Stimulated activated CD4-positive, alpha-beta T cell treated with anti-CD3 and anti-CD28 coated beads, Interleukin-4, amount 100 ng/mL, for 24 hours (primary cell): ENCODE measurements at places on chromosomes 1 and 21.

GRCh38 chr1:53373246-53373645 lies 45.4 kb upstream of the LRP8 start:
- DNase-seq = no peak

DNA sequence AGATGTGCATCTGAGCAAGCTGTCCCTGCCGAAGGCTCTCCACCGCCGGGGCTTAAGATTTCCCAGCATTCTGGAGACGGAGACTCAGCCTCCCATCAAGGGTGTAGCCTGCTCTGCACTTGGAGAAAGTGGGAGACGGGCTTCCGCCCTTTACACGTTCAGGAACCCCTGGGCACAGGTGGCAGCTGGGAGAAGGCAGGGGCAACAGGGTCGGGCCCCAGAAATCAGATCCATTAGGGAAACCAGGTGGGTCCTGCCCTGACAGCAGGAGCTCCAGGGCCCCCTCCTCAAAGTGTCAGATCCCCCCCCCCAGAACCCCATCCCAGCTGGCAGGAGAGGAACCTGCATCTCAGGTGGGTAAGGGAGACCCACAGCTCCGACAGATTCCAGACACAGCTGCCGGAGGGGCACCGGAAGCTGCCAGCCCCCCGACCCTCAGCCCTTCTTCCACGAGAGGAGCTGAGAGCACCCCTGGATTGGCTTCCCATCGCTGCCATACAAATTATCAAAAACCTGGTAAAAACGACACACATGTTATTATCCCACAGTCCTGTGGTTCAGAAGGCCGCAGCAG lies 236.6 kb downstream of the NPHP4 start:
- DNase-seq = no peak

DNA sequence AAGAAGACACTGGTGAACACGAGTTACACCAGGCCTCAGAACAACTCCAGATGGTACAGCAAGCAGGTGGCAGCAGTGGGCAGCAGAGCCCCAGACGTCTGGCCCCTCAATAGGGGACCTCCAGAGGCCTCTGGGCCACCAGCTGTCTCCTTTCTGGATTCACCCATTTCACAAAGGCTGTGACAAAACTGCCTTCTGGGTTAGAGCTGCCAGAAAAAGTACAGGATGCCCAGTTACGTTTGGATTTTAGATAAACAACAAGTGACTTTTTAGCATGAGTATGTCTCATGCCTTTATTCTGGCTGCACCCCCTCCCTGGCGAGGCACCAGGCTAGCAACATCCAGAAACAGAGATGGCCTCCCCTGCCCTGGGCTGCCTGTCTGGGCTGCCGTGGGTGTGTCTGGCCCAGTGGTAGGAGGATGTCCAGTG lies 30.1 kb downstream of the ITPKB start:
- no peak for DNase-seq

GRCh38 chr21:42215942-42216725 lies 2.8 kb upstream of the ABCG1 start:
- no peak for DNase-seq

DNA sequence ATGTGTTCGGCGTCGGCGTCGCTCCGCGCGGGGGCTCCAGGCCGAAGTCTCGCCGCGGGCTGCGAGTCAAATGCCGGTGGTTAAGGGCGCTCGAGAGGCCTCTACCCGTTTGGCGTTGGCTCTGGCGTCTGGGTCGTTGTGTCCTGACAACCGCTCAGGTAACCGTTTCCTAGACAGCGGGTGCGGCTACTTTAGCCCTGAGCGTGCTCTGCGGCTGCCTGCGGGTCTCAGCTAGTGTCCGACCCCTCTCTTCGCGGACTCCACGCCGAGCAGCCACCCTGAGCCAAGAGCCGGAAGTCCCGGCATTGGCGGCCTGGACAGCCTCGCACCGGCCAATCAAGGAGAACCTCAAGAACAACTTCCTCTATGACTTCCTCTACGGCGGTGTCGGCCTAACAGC lies 173.4 kb downstream of the SETD4 start:
- DNase-seq = no peak

- no peak for DNase-seq
Measured at GRCh38 chr1:117613969-117614729, 8.3 kb downstream of the TENT5C start.

DNA sequence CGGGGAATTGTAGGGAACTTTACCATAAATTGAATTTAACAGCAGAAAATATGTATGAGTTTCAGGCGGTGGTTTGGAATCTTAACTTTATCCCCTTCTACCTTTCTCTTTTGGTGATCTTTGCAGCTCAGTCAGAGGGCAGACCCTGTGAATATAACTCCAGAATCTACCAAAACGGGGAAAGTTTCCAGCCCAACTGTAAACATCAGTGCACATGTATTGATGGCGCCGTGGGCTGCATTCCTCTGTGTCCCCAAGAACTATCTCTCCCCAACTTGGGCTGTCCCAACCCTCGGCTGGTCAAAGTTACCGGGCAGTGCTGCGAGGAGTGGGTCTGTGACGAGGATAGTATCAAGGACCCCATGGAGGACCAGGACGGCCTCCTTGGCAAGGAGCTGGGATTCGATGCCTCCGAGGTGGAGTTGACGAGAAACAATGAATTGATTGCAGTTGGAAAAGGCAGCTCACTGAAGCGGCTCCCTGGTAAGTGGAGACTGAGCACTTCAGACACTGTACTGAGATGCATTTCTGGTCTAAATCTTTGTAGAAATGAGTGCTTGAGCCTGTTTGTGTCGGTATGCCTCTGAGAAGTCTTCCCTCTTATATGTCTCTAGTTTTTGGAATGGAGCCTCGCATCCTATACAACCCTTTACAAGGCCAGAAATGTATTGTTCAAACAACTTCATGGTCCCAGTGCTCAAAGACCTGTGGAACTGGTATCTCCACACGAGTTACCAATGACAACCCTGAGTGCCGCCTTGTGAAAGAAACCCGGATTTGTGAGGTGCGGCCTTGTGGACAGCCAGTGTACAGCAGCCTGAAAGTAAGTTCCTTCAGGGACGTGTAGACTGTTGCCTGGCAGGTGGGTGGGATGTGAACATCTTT lies 1.5 kb downstream of the CCN1 start:
- no peak for DNase-seq

DNA sequence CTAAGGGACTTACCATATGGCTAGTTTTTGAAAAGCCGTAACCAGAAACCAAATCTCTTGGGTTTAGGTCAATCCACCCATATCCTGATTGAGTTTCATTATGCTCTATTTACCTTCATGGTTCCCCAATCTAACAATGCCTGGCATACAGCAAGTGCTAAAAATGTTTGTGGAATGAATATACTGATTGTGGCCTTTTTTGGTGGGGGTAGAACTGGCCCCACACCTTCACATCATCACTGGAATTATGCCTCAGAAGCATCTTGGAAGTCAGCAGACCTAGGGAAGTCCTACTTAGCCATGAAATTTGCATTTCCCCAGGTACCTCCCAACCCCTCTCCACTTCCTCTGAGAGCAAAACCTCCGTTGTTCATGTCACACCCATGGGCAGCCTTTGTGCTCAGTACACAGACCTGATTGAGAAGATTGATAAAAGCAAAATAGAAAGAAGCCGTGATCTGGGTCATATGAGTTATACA lies 17.8 kb upstream of the SLAMF1 start:
- peak; percentile 37 for DNase-seq

GRCh38 chr1:8161546-8162105 lies 135.5 kb upstream of the ERRFI1 start:
- no peak for DNase-seq

DNA sequence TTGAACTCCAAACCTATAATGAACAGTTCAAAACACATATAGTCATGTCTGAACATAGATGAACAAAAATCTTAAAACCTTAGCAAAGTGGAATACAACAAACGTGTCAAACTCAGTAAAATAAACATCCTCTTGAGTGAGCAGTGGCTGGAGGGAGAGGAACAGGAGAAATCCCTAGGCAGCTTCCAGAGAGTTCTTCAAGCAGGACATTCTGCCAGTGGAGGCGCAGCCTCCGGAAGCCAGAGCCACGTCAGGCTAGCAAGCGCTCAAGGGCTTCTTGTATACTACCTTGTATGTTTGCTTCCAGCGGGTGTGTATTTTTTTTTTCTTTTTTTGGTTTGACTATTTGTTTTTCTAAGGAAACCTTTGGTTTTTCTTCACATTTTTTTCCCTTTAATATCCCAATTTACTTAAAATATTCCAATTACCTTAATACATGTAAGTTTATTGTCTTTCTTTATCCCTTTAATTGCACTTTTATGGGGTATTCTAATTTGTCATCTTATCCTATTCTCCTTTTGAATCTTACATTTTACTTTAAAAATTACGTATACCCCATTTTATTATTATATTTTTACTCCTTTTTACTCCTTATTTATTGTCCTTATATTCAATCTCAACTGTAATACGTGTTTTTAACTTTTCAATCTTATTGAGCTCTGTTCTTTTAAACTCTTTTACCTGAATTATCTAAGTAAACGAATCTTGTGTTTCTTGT lies 42.0 kb downstream of the COLGALT2 start:
- no peak for DNase-seq

DNA sequence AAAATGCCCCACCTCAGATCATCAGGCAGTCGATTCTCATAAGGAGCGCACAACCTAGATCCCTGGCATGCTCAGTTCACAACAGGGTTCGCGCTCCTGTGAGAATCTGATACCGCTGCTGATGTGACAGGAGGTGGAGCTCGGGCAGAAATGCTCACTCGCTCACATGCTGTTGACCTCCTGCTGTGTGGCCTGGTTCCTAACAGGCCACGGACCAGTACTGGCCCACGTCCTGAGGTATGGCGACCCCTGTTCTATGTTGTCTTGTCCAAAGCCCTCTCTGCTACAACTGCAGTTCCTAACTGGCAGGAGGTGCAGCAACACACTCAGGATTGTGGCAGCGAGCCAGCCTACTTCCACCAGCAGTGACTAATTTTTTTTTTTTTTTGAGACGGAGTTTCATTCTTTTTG lies 70.6 kb downstream of the CLSTN1 start:
- no peak for DNase-seq

DNA sequence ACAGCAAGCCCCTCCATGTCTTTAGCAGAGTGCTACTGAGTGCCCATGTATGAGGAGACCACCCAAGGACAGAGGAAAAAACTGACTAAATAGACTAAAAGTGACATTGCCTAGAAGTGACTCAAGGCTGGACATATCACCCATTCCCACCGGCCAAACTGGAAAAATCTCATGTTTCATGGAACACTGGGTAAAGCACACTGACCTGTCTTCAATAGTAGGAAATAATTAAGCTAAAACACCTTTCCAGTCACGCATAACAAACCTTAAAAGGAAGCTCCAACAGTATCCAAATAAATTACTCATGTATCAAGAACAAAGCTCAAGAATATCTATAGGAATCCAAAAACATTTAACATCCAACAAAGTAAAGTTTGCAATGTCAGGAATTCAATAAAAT lies 120.4 kb downstream of the SNX7 start:
- no peak for DNase-seq

GRCh38 chr21:16775076-16775475 lies 737.8 kb upstream of the CXADR start:
- no peak for DNase-seq

DNA sequence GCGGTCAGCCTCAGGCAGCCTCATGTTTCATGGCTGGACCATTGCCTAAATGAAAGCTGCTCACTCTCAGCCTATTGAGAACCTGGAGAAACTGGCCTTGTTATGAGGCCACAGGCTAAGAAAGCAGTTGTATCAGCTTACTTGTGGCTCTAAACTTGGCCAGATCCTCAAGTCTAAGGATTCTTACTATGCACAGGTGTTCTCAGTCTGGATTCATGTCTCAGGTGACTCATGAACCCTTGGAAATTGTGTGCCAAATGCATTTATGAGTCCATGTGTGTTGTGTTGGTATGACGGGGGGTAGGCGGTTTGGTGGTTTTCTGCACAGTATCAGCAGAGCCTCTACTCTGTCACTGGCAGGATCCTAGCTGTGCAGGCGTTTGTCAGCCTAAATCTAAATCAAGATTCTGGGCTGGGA lies 90.4 kb downstream of the ROR1 start:
- no peak for DNase-seq

GRCh38 chr1:215479567-215479966 lies 87.5 kb upstream of the KCTD3 start:
- no peak for DNase-seq

- DNase-seq = no peak
Measured at GRCh38 chr1:28280977-28281381, 21.7 kb downstream of the SESN2 start.

DNA sequence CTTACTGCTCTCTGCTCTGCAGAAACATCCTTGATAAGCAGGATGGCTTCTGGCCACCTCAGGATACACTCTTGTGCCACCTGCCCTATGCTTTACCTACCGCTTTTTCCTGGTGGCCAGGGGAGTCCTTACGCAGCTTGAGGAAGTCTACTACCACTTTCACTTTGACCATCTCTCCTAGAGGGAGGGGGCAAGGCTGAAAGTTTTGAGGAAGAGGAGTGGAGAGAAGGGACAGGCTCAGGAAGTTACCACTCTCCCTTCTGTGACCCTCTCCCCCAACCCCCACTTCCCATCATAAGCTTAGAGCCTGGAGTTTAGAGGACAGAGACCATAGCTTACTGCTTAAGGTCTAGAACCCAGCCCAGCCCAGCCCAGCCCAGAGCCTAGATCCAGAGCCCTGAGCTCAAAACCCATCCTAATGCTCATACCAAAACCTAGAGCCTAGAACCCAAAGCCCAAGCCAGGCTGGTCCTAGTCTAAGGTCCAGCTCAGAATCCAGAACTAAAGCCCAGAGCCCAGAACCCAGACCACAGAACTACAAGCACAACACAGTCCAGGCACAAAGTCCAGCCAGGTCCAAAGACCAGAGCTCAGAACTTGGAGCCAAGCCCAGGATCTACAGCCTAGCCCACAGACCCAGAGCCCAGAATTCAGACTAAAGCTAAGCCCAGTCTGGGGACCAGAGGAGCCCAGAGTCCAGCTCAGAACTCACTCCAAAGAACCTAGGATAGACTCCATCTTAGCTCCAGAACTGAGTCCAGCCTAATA lies 18.0 kb upstream of the MFSD2A start:
- no peak for DNase-seq

DNA sequence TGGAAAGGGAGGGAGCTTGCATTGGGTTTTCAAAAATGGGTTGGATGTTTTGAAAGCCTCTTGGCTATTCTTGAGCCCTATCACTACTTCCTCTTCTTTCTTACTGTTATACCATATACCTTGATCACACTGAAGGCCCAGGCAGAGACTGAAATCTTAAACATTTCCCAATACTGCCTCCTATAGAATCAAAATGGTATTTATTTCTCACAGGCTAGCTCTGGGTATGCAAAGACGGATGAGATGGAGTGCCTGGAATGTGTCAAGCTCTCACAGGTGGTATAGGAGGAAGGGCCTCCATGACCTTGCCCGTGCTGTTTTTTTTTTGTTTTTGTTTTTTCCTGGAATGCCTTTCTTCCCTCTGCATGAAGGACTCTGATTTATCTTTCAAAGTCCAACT lies 268.4 kb upstream of the USP24 start:
- no peak for DNase-seq

DNA sequence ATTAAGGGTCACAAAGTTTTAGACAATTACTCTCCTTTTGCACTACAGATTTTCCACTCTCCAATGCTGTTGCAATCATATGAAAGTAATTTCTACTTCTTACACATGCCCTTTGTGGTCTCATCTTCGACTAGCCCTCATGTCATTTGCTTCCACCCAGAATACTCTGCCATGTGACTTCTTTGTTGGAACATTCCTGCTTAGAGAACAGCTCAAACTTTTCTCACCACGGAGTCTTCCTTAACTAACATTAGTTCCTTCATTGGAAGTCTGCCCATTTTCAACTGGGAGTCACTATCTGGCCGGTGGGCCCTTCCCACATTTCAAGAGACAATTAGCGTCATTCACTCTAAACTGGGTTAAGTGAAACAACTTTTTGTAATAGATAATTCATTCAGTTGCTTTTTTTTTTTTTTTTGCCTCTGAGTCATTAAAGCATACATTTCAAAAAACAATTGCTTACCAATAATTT lies 142.6 kb upstream of the PALMD start:
- DNase-seq = no peak

- DNase-seq = no peak
Measured at GRCh38 chr1:76179219-76179698, 104.7 kb downstream of the ST6GALNAC3 start.
